ENCODE measurements at places on chromosomes 7 and 10.

DNA sequence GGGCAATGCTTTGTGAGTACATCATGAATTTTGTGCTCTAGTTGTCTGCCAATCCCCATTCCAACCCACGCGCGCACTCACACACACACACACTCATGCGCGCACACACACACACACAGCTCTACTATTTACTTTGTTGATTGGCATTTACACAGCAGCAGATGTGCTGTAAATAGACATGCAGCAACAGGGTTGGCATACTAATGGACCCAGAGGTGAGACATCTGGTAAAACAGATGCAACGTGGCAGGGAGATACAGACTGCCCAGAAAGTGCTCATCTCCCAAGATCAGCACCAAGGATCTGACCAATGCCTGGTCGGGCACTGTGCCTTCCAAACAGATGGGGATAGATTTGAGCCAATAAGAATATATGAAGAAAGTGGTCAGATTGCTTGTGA is 873.0 kb downstream of the SORCS3 start:
- DNase-seq, result no peak

GRCh38 chr7:55211726-55212125 is 153.4 kb upstream of the LANCL2 start:
- no peak for DNase-seq

- peak; percentile 95 for DNase-seq
Measured at GRCh38 chr10:70803775-70804420, 11.8 kb upstream of the SGPL1 start.

DNA sequence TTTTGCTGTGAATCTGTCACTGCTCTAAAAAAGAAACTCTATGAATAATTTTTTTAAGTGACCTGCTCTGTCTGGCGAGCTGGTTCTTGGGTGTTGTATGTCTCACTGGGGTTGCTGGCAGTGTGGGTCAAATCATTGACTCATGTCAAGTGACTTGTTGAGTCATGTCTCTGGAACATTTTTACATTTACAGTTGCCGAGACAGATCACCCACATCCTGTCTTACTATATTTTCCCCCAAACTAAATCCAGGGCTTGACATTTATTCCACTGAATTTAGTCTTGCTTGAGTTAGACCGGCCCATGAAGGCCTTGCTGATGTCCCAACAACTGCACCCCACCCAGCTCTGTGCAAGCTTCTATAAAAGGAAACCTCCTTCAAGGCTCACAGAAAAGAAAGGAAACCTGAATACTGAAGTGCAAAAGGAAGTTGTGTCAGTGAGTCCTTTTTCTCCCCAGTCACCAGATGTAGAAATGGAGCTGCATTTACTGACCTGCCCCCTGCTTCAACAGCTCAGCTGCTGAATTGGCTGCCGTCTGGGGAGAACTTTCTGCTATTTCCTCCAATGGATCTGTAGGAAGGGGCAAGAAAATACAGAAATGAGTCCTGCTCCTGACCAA is 290.3 kb downstream of the TNS3 start:
- DNase-seq, result no peak

DNA sequence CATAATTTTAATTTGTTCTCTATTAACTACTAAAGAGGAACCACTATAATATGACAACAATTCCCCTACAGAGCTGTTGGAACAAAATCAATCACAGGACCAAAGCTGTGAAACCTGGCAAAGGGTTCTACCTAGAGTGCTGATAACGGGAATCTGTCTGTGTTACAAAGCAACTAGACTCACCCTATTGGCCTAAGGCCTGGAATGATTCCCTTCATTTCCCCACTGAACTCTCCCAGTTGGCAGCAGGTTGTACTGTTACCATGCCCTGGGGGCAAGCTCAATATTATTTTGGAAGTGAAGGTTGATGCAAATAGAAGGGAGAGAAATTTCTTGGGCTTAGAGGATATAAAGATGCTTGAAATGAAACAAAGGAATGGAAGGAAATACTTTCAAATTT is 81.8 kb downstream of the SEMA3A start:
- peak; percentile 38 for DNase-seq

GRCh38 chr7:154859747-154860620 is 142.9 kb downstream of the PAXIP1 start:
- DNase-seq, result no peak

DNA sequence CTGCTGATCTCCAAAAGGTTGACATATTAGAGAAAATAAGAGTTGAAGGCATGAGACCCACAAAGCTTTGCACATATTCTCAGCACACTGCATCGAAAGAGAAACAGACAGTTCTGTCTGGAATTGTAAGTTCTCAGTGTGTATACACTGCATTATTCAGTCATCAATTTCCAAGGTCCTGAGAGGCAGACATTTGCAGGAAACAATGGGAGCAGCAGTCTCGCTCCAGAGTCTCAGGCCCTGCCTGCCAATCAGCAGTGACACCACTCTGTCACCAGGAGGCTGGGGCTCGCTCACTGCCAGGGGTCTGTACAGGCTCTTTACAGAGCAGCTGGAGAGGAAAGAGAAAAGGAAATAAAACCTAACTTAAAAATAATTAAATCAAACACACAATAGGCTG is 36.3 kb downstream of the JAZF1 start:
- peak; percentile 23 for DNase-seq

- no peak for DNase-seq
Measured at GRCh38 chr7:116595063-116595462, 70.2 kb downstream of the CAV1 start.

- no peak for DNase-seq
Measured at GRCh38 chr7:75945297-75946168, 30.6 kb downstream of the POR start.

GRCh38 chr7:26860361-26860760 is 4.0 kb downstream of the SKAP2 start:
- DNase-seq, result peak; percentile 38

- no peak for DNase-seq
Measured at GRCh38 chr10:77832238-77832637, 94.3 kb downstream of the DLG5 start.
